ENCODE measurements at places on chromosomes 11 and 22.

DNA sequence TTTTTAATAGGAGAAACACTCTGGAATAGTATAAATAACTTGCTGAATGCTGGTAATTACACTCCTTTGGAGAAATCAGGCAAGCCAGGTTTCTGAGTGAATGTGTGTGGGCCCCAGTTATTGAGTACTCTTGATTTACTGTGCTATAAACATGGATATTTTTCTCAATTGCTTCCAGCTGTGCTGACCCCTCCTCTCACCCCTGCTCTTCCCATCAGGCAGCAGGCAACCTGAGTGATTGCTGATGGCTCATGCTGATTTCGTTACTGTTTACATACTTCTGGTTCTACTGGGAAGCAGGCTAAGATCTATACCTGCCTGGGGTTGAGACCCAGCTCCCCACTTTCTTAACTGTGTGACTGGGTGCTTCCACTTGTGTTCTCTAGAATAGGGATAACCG lies 68.5 kb downstream of the DHCR7 start:
- DNase-seq, result no peak

DNA sequence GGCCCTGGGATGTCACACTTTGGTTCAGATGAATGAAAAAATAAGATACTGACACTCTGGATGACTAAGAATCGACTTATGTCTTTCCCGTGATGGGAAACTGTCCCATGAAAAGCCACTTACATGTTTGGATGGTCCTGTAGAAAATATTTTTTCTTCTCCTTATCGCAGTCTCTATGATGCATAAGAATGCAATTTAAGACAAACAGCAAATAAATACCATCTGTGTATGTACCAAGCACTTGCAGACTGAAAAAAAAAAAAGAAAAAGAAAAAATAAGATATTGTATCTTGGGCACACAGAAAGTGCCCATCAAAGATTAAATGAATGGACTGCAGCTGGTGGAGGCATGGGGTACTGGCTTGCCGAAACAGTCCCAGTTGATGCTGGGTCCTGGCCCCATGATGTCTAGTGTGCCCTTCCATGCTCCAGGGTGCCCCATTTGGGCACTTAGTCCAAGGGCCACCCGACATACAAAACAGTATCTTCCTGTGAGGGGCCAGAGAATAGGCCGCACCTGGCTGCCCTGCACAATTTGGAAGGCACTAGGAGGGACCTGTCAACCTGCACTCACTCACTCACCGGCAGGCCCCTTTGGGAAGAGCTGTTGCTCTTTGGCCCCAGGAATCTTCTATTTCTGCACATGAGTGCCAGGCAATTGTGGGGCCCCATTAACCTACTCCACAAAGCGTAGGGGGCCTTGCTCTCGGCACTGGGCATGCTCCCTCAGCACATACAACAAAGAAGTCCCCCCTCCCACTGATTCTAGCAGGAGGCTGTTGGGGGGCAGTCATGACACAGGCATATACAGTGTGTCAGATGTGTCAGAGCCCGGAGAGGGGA lies 2.5 kb upstream of the ZBED4 start:
- no peak for DNase-seq

GRCh38 chr11:73280626-73281025 lies 8.5 kb downstream of the P2RY6 start:
- no peak for DNase-seq

GRCh38 chr11:113305440-113306336 lies 8.7 kb upstream of the TTC12 start:
- DNase-seq, result peak; percentile 57

DNA sequence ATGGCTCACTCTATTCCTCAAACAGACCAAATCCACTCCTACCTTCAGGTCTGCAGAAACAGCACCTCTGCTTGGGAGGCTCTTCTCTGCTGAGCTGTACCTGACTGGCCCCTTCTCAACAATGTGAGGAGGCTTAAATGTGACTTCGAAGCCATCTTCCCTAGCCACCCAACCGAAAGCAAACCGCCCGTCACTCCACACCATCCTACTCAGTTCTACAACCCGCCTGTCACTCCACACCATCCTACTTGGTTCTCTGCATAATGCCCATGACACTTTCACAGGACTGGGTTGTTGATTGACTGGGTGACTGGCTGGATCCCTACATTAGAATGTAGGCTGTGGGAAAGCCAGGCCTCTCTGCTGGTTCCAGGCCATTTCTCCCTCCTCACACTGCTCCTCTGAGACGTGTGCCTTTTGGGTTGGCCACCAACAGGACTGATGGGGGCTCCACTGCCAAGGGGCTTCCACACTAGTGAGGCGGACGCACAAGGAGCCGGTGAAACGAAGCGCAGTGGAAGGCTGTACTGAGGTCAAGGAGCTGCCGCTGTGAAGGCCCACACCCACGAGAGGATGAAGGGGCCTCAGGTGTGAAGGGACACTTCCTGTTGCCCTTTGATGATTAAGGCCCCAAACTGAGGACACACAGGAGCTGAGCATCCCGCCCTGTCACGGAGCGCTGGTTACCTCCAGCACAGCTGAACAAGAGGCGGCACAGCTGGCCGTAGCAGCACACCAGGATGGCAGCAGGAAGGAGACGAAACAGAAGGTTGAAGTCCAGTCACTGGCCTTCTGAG lies 47.5 kb upstream of the SPATA19 start:
- DNase-seq, result no peak

GRCh38 chr22:38417252-38418060 lies 37.5 kb downstream of the KCNJ4 start:
- DNase-seq, result no peak

DNA sequence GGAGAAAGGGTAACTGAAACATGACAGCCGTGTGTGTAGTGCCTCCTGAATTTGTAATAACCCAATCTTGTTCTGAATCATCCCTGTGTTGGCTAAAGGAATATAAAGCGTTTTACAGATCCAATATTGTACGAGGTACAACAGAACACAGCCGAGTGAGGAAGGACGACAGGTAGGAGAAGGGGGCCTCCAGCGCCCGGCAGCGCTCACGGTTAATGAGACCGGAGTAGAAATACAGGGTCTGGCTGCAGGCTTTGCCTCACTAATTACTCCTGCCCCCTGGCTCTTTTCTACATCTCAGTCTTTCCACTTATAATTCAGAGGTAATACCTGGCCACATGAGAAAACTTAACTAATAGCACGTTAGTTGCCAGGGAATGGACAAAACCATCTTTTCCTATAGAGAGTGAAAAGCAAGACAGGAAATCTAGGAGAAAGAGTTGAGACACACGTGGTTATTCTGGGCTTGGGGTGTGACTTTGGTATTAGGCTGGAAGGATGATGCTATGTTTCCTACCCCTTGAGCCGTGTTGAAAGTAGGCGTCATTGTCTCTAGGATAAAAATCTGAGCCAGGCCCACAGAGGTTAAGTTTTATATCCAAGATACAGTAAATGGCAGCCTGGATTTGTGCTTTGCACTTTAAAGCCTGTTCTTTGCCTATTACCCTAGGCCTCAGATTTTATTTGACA lies 54.1 kb downstream of the GRIK4 start:
- no peak for DNase-seq

All from left kidney (tissue), 8 donors.